Stimulated activated CD8-positive, alpha-beta memory T cell treated with anti-CD3 and anti-CD28 coated beads, Interleukin-12 subunit alpha, Interleukin-12 subunit beta, amount 100 ng/mL, for 1 hour (primary cell): ENCODE measurements at places on chromosomes 1 and 21.

DNA sequence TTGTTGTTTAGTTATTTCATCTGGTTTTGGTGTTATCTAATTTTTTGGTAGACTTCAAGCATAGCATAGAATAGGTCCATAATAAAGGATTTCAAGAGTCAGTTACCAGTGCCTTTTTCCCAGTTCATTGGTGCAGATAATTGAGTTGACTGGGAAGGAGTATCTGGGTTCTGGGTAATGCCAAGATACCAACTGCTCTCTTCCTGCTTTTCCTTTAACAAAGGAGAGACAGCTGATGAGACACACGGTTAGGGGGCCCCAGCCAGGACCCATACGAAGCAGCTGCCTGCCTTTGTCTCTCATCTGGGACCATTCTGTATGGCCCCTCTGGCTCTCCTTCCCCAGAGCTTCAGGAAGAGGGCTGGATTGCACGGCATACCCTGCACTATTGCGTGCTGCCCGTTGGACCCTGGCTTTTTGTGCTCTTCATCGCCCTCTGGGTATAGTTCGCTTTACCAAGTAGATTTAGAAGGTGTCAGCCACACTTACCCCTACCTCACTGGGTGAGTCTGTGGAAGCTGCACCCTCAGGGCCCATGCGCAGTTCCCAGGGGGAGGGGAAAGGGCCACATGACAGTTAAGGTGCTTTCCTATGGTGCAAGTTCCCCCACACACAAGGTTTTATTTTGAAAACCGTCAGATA, 7.0 kb downstream of the NAV1 start:
- DNase-seq = no peak

- no peak for DNase-seq
These were observed 10.5 kb upstream of the LELP1 start for GRCh38 chr1:153192697-153193096.

GRCh38 chr1:93907718-93908117, 1.5 kb downstream of the GCLM start:
- DNase-seq = no peak

GRCh38 chr1:3625151-3625907, 514 bp downstream of the TPRG1L start:
- DNase-seq = no peak

GRCh38 chr1:203025686-203026030, 633 bp upstream of the PPFIA4 start:
- no peak for DNase-seq

DNA sequence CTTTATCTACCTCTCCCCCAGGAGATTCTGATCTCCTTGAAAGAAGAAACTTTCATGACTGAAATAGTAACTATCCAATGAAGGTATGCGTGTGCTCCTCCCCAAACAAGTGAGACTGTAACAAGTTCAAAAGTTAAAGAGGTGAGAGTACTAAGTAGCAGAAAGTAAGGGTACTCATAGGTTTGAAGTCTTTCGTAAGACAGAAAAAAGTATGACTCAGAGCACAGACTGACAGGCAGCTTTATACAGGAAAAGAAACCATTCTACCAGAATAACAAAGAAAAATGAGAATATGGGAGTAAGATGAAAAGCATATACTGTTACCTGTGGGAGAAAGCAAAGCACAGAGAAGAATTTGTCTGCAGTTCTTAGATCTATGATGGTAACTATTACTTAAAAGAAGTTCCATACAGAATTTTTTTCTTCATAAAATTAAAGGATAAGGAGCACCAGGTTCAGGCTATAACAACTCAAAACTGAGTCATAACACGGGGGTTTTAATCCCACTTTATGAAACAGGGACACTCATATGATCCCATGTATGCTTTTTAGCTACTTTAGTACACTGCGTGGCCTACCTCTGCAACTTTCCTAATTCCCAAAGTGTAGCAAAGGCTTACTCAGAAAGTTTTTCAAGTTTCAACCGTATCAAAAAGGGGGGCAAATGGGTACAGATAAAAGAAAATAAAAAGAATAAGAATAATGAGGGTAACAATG, 52.0 kb downstream of the FOXJ3 start:
- DNase-seq = no peak

- DNase-seq = no peak
These were observed 10.8 kb downstream of the FMO5 start for GRCh38 chr1:147214325-147214724.

DNA sequence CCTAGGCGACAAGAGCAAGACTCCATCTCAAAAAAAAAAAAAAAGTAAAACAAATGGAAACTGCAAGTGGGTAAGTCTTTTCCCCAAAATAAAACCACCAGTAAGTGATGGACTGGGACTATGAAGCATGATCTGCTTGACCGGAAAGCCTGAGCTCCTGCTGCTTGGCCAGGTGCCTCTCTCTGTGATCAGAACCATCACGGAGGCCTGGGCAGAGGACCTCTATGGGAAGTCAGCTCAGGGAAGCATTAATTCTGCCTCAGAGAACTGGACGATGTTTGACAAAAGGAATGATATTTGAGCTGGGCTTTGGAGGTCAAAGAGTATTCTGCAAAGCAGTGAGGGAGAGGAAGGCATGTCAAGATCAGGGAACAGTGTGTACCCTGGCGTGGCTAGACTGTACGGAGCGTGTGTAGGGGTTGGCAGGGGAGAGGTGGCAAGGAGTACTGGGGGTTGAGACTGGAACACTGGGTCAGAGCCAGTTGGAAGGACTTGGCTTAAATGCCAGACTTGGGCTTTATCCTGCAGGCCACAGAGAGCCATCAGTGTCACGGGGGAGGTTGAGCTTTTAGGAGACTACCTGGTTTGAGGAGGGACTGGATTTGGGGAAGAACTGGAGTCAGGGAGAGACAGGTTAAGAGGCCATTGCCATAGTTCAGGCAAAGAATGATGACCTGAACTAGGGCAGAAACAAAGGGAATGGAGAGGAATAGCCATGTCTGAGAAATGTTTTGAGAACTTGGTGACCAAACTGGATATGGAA, 16.4 kb downstream of the ATP1A2 start:
- DNase-seq = no peak

DNA sequence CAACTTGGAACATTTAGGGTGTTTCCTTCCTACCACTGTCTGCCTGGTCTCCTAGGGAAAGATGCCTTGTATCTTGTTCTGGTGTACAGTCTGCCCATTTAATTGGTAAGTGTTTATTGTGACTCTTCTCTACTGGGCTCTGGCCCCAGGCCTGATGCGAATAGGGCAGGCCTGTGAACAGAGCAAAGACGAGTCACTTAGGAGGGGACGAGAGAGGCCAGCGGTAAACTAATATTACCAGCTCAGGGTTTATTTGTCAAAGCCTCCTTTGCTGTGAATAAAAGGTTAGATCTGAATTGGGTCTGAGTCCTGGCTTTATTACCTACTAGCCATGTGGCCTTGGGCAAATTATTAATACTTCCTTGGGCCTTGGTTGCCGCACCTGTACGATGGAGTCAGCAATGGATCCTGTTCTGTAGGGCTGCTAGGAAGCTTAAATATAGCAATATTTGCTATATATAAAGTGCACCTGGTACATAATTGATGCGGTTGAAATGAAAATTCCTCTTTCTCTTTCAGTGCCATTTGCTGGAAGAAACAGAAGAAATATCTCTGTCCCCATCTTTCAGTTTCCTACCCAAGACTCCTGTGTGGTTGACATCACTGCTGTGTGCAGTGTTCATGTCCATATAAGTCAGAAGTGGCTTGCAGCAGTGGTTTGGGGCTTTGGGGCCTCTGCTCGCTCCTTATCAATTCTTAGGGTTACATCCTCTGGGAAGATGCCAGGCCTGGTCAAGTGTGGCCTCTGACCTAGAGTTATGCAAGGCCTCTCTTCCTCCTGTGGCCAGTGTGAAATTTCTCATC, 32.4 kb downstream of the MAPKAPK2 start:
- no peak for DNase-seq

- no peak for DNase-seq
These were observed 12.1 kb downstream of the NDUFV3 start for GRCh38 chr21:42905195-42905594.

DNA sequence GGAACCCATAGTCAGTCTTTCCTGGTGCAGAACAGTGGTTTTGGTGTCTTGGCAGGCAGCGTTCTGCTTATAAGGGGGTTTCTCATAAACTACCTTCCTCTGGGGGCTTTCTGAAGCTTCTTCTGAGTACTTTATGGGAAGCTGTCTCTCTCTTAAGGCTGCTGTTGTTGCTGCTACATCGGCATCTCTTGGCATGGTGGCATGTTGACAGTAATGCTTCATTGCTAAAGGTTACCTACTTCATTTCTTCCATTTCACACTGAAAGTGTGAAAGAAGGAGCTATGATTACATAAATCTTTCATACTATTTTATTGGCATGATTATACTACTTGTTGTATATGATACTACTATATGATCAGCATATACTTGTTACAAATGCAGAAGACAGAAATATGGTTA, 6.3 kb upstream of the MAP10 start:
- DNase-seq = no peak

DNA sequence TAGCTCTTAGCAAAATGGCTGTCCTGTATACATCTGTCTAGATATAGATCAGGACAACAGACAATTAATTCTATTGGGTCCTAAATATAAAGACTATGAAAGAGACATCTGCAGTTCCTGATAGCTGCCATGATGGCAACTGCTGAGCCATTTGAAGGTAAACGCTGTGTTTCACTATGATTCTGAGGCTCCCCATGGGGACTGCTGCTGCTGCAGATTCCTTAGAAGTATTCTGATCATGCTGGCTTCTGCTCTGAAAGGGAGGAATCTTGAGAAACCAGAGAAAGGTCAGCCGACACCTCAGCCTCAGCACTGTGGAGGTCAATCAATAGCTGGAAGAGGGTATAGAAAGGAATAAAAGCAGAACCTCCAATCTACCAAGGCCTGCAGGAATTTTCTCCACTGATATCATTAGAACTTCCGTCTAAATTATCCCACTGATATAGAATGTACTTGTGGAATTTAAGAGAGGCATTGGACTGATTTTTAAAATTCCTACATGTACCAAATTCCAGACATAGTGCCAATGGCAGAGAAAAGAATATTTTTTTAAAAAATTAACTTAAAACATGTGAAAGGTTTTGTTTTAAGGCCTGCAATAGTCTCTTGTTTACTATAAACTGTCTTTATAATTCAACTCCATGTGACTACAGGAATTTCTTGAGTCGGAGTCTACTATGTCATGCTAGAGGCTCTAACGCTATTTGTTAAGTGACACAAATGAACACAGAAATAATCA, 53.2 kb downstream of the DDAH1 start:
- DNase-seq = no peak

GRCh38 chr1:243421784-243422183, 165.9 kb downstream of the SDCCAG8 start:
- DNase-seq = peak; percentile 6

DNA sequence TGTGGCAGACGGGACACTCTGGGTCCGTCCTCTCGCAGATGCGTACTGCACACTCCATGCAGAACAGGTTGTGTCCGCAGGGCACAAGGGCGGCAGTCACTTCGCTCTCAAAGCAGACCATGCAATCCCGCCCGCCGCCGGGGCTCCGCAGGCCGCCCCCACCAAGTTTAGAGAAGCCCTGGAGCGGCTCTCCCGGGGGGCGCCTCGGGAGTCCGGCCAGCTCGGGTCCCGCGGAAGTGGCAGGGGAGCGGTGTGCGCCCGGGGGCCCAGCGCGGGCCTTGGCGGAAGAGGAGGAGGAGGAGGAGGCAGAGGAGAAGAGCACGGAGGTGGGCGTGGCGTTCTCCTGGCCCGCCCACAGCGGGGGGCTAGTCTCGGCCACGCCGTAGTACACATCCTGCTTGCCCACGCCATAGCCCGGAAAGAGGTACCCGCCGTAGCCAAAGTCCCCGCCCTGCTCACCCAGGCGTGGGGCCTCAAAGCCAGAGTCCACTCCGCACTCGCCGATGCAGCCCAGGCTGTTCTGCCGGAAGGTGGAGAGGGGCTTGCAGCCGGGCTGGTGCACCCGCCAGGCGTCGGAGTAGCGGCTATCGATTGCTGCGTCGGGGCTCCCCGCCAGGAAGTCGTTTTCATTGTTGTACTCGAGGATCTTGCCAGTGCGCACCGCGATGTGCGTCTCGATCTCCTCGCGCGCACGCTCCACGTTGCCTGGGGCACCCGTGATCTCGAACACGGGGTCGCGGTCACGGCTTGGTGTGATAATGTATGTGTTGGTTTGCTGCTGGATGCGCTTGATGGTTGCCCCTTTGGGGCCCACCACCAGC, 5.4 kb downstream of the MEX3A start:
- no peak for DNase-seq

DNA sequence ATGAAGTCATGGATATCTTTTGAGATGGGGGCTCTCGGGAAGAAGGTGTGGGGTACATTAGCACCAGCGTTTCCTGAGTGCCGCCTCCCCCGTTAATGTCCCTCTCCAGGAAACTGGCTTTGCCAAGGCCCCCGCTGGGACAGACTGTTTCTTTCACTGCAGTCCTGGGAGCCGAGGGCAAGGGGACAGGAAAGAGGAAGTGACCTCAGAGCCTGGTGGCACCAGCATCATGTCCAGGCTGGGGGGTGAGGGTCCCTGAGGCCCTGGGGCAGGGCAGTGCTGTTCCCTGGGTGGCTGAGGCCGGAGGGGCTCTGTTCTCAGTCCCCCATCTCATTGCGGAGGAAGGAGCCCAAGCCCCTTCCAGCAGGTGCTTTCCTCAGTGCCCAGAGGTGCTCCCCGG, 5.8 kb downstream of the PFKL start:
- no peak for DNase-seq

DNA sequence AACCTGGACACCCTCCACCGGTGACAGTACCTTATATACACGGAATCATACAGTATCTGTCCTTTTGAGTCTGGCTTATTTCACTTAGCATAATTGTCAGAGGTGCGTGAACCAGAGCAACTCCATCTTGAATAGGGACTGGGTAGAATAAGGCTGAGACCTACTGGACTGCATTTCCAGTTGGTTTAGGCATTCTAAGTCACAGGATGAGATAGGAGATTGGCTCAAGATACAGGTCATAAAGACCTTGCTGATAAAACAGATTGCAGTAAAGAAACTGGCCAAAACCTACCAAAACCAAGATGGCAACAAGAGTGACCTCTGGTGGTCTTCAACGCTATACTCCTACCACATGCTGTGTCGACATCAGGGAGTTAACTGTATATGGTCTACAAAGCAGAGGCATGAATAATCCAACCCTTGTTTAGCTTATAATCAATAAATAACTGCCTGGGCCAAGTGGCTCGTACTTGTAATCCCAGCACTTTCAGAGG, 1.4 kb upstream of the FDPS start:
- DNase-seq = no peak

- DNase-seq = no peak
These were observed 17.2 kb upstream of the SLC19A1 start for GRCh38 chr21:45559216-45560105.

GRCh38 chr1:174049514-174049913, 27.4 kb upstream of the RC3H1 start:
- no peak for DNase-seq

- DNase-seq = no peak
These were observed 1.8 kb downstream of the FNDC5 start for GRCh38 chr1:32868806-32869455.

GRCh38 chr1:105386489-105386888, 1636.8 kb downstream of the AMY1C start:
- DNase-seq = no peak

- DNase-seq = no peak
These were observed 231.8 kb downstream of the KCNH1 start for GRCh38 chr1:210901981-210902770.

GRCh38 chr1:178564086-178564782, 51.3 kb downstream of the TEX35 start:
- no peak for DNase-seq

GRCh38 chr1:14891991-14892390, 261.6 kb upstream of the TMEM51 start:
- no peak for DNase-seq

GRCh38 chr1:221150996-221151395, 271.8 kb downstream of the HLX start:
- no peak for DNase-seq

GRCh38 chr1:1510912-1511532, 940 bp upstream of the ATAD3A start:
- no peak for DNase-seq
